GM18507 (cell line): ENCODE measurements at places on chromosomes 4 and X.

DNA sequence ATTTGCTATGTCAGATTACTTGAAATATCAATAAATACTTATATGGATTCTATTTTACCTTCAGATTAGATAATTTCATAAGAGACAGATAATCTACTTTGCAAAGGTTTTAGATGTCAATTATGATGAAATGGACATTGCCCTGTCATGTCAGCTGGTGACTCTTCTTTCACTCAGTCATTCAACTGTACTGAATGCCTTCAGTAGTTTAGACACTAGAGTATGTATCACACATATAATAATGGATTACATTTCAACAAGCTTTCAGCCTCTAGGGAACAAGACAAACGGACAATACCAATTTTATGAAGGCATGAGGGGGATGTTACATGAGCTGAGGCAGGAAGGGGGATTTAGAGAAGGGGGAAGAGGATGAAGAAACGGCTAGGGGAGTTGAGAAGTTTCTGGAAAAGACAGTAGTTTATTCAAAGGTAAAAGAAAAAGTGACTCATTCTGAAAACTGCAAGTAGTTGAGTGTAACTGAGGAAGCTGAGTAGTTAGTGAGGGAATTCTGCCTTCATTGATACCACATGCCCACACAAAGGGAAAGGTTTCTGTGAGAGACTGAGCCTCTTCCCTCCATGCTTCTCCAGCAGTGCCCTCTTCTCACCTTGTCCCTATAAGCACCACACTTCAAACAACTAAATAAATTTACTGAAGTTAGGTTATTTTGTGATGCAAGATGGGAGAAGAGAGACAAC is 25.7 kb downstream of the SLC9B2 start:
- DNase-seq = no peak

GRCh38 chr4:13461191-13461905 is 22.8 kb downstream of the RAB28 start:
- DNase-seq = no peak

DNA sequence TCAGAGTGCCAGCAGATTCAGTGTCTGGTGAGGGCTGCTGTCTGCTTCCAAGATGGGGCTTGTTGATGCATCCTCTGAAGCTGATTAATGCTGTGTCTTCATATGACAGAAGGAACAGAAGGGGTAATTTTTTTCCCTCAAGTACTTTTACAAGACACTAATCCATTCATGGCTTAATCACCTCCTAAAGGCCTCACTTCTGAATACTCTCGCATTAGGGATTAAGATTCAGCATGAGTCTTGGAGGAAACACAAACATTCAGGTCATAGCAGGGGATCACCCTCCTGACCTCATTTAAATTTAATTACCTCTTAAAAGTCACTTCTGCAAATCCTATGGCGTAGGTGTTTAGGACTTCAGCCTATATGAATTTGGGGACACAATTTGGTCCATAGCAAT is 1145.5 kb upstream of the PCDH10 start:
- no peak for DNase-seq

- no peak for DNase-seq
Observed at GRCh38 chr4:80011636-80012236, 61.3 kb downstream of the ANTXR2 start.

DNA sequence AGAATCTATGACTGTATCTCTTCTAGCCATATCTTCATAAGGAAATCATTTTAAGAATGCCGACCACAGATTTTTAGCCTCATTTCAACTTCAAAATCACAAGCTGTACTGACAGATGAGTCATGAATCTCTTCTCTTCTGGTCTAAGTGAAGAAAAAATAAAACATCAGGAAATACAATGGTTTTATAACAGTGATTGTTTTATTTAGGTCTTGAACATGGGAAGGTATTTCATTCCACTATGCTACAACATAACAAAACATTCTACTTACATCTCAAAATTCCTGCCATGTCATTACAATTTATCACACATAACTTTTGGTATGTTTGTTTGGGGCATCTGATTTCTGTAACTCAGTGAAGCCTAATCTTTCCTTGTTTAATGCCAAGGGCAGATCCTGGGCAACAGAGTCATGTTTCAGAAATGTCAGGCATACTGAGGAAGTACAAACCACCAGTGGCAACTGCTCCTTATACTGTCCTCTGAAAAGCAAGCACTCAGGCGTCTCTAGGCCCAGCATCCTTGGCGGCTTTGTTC is 325.0 kb downstream of the PDHA2 start:
- DNase-seq = no peak

GRCh38 chrX:28590396-28590795 is 3.1 kb downstream of the IL1RAPL1 start:
- DNase-seq = no peak

- no peak for DNase-seq
Observed at GRCh38 chr4:3266076-3266475, 17.1 kb downstream of the MSANTD1 start.

DNA sequence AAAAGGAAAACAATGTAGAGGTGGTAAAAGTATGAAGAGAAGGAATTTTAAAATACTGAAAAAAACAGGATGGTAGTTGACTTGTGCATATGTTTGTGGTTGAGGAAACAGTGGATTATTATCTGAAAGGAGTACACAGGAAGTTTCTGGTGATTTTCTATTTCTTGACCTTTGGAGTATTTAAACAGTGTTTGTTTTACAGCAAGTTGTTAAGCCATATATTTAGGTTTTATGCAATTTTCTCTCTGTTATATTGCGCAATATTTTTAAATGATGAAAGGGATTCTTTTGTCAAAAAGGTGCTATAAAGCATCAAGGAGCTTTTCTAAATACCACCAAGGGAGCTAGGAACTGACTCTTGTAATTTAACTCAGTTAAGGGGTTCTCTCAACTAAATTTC is 343.1 kb upstream of the MAOA start:
- DNase-seq = no peak

GRCh38 chr4:6986072-6986780 is 56.9 kb upstream of the TADA2B start:
- DNase-seq = no peak

- DNase-seq = peak; percentile 28
Observed at GRCh38 chrX:41275661-41276609, 58.0 kb upstream of the DDX3X start.

DNA sequence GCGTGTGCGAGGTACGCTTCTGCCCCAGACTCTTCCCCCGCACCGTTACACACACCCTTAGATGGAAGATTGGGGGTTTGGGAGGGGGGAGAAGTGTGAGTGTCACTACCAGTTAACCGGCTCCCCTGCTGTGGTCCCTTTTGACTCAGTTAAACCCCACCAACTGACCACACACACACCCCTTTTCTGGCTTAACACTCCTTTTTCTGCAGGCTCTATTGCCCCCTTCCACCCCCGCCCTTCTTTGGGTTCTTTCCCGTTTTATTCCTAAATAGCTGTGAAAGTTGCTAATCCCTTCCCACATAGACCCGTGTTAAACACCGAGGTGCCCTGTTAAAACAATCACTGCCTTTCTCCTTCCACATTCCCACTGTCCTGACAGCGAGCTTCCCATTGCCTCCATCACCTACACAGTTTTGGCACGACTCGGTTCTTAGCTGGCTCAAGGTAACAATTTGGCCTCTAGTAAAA is 3.7 kb upstream of the NR3C2 start:
- no peak for DNase-seq

GRCh38 chrX:131216828-131217227 is 72.3 kb downstream of the IGSF1 start:
- no peak for DNase-seq

DNA sequence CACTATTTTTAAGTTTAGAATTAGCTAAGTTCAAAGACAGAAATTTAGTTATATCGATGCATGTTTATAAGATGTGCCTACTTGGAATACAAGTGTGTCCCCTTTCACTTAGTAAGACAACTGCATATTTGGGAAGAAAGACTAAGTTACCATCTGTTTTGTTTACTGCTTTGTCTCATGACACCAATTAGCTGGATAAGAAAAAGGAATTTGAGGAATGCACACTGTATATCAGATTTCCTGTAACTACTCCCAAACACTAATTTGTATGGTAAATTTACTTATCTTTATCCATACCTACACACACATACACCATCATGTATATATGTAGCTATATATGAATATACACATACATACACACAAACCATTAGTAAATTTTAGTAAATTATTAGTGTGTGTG is 1442.8 kb upstream of the IGFBP7 start:
- no peak for DNase-seq

GRCh38 chr4:54745031-54745770 is 87.4 kb downstream of the KIT start:
- no peak for DNase-seq

DNA sequence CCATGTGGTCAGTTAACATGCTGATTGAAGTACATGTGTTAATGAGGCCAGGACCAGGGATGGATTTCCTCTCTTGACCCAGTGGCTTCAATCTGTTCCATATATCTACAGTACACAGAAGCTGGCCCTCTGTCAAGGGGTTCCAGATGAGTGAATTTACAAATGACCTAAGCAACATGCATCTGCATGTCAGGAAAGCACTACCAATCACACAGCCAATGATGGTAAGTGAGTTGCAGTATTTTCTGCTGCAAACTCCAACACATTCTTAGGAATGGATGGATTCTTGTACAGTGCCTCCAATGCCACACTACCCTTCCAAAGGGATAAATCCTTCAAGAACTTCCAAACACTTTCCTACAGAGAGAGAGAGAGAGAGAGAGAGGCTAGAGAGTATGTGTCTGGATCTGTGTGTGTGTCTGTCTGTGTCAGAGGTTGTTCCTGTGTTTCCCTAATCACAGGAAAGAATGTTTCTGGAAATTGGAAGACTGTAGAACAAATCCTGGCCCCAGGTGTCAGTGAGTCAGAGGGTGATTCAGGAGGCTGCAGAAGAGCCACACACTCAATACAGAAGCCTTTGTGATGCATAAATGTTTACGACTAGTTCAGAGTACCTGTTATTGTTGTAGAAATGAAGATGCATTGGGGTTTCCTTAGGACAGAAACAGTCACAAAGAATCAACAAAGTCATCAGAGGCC is 107.5 kb downstream of the GUCY2F start:
- no peak for DNase-seq

DNA sequence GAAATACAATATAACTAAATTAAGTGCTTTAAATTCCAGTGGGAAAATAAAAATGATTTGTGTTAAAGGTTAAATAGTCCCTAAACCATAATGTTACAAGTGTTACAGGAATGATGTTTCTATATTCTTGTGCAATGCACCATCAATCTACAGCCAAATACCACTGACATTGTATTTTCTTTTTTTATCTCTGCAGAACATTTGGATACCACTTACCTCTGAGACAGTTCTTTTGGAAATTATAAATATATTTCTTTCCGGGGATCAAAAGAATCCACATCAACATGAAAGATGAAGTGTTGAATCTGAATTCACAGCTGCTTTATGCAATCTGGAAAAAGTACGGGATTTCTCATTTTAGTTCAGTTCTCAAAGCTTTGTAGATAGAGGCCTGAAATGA is 518.3 kb upstream of the AGA start:
- DNase-seq = no peak

- DNase-seq = no peak
Observed at GRCh38 chrX:44025555-44025954, 52.4 kb upstream of the NDP start.

DNA sequence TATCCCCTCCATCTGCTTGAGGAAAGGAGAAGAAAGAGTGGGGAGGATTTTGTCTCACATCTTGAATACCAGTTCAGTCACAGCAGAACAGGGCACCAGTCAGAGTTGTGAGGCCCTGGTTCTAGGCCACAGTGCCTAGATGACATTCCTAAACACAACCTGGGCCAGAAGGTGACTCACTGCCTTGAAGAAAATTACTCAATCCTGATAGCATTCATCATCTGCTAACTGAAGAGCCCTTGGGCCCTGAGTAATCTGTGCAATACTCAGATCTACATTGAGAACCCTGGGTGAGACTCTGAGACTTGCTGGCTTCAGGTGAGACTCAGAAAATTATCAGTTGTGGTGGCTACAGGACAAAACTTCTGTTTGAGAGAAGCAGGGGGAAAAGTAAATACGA is 20.5 kb upstream of the PRR32 start:
- no peak for DNase-seq

GRCh38 chr4:47418147-47418546 is 45.4 kb downstream of the COMMD8 start:
- DNase-seq = no peak

GRCh38 chr4:8854931-8855330 is 16.7 kb downstream of the HMX1 start:
- DNase-seq = no peak

DNA sequence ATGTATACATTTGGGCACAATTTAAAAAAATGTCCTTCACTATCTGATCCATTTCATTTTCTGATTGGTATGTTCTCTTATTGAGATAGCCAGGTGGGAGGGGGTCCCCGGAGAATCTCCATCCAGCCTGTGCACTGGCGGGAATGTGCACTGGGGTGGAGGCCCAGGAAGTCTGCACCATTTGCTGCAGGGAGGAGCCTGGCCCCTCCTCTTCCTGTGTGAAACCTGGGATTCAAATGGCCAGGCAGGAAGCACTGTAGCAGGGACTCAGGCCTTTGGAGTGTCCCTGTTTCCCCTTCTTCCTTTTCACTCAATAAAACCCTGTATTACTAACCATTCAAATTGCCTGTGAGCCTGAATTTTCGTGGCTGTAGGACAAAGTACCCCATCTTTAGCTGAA is 44.3 kb downstream of the GPRIN3 start:
- DNase-seq = no peak

DNA sequence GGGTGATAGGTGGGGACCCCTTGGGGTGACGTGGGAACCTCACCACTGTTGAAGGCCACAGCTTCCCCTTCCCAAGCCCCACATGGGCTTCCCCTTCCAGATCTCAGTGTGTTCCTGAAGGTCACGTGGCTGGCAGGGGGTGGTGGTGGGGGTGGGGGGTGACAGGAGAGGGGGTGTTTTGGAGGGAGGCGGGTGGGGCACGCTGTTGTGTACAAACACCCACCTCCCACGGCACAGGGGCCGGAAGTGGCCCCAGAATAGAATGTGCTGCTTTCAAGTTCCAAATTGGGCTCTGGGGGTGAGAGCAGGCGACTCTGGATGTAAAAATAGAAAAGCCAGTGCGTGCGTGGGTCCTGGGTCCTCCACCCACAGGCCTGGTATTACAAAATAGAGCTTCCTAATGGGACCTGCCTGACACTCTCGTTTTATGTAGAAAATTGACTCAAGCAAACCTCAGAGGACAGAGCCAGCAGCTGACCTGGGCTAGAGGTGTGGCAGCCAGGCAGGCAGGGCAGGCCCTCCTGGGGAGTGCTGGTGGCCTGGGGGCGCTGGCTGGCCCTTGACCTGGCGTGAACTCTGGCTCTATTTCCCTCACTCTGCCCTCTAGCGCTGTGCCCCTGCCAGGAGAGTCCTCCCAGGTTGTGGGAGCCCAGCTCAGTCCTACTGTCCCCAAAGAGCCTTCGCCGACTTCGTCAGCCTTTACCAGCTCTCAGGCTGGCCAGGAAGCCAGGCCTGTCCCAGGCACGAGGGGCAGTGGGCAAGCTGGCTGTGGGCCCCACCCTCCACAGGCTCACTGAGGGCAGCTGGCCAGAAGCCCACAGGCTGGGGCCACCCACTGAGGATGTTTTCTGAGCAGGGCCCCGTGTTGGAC is 5.4 kb upstream of the SH3BP2 start:
- peak; percentile 53 for DNase-seq

DNA sequence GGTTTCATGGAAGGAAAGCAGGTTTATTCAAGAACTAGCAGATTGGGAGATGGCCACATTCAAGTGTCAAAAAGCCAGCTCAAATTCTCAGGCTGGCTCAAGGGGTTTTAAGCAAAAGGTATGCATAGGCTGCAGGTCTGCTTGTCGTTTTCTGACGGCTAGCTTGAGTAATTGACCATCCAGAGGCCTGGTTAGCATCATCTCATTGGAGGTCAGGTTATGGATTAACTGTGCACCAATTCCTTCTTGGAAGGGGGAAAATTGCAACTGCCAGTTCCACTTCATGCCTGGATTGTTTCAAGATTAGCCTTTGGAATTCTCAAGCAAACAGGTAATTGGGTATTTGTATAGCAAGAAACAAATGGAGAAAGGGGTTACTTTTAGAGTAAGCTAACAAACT is 62.1 kb downstream of the FUNDC1 start:
- no peak for DNase-seq
